ENCODE measurements at places on chromosomes 5 and 9.

GRCh38 chr9:98097836-98098235 lies 21.2 kb downstream of the TRIM14 start:
- no peak for DNase-seq

- no peak for DNase-seq
These were observed 167.5 kb downstream of the SAXO1 start for GRCh38 chr9:18865542-18865941.

DNA sequence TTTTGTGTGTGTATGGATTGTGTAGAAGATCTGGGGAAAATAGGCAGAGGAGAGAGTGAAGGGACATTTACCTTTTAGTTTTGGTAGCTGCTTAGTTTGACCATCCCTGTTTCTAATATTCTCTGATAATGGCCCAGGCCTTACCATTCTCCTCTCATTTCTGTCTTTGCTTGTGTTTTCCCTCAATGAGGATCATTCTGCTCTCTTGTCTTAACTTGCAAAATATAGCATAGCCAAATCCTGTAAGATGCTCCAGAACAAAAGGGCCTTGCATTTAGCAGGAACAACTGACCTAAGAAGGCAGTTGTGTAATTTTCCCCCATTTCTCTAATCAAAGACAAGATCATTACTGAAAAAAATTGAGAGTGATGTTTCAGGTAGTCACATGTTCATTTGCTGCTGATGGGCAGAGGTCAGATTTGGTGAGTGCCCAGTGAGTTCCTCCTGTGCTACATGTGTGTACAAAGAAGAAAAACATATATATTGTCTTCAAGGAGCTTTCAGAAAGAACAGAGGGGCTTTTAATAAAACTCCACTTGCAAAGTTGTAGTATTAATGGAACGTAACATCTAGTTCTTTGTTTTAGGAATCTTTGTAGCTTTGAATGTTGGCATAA lies 139.5 kb downstream of the KDM4C start:
- DNase-seq = no peak

DNA sequence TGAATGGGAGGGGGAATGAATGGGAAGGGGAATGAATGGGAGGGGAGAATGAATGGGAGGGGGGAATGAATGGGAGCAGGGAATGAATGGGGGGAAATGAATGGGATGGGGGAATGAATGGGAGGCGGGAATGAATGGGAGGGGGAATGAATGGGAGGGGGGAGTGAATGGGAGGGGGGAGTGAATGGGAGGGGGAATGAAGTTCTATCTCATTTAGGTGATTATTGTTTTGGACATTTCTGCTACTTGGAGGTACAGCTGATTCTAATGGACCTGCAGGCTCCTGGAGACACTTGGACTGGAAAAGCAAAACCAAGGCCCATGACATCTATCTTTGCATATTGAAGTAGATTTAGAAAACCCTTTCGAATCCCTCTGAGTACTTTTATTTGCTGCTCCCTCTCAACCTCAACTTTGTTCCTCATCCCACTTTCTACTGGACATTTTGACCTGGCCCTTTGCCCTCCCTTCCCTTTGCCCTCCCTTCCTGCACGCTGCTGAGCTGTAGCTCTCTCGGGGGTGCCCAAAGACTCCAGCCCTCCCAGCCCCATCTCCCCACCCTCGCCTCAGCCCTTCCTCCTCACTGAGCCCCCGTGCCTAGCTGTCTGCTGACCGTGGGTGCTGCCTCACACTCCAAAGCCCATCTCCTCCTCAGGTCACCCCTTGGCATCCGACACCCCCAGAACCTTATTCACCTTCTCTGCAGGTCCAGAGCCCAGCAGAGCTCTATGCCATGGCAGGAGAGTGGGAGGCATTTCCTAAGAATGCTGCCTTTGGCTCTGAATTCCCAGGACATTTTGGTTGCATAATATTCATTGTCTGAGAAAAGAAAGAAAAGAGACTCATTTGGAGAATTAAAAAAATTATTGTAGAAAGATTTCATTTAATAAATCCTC lies 19.9 kb upstream of the LPCAT1 start:
- no peak for DNase-seq

GRCh38 chr5:134540747-134541733 lies 15.6 kb downstream of the JADE2 start:
- no peak for DNase-seq

GRCh38 chr9:109447329-109448076 lies 50.6 kb downstream of the PTPN3 start:
- DNase-seq = no peak

DNA sequence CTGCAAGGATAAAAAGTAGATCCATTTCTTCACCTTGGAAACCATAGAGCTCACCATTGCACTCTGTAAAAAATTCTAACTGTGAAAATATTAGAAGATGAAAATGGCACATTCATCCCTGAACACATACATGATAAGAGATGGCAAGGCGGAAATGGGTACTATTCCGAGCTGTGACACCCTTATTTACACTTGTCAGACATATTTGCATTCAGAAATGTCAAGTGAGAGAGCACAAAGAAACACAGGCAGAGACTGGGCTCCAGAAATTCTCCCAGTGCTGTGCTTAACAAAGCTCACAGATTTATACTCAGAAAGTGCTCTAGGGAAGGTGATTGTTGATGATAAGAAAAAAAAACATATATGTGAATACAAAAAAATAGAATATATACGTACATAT lies 170.3 kb upstream of the PUM3 start:
- DNase-seq = no peak

DNA sequence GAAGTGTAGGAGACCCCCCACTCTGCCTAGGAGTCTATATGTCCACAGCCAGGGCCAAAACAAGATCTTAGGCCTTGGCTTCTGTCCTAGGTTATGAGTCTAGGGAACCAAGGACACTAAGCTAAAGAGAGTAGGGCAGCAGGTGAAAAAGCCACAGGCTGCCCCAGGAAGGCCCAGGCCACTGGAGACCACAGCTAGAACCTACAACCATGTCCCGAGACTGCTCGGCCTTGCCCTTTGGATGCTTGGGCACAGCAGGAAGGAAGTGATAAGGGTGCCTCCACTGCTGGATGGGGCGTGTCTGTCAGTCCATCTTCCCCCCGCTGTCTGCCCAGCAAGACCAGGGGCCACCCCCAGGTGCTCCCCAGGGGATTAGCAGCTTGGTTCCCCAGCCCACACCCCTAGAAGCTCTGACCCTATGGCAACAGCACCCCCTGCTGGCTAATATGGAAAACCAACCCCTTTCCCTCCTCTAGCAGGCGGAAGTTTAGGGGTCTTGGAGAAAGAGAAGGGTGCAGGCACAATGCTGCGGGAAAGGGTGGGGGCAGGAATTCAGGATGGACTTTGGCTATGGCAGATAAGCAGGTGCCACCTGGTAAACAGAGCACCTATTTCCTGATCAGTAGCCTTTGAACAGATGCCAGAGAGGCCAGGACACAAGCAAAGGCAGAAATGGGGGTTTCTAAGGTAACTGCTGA lies 10.5 kb upstream of the IRF1 start:
- peak; percentile 58 for DNase-seq

- no peak for DNase-seq
These were observed 28.7 kb downstream of the INIP start for GRCh38 chr9:112689161-112689740.

DNA sequence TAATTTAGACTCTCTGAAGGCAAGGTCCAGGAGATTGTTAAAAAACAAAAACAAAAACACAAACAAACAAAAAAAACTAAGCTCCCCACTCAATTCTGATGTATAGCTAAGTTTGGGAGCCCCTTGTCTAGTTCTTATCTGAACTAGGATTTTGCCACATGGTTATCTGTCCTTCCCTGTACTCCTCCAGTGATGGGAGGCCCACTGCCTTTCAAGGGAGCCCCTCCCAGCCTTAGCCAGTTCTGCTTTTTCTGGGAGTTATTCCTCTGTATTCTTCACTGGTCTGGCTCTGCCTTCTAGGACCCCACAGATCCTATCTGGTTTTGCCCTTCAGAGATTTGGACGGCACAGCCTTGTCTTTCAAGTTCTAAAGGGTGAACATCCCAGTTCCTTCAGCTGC lies 2.1 kb upstream of the ALDH1B1 start:
- DNase-seq = no peak

All from NCI-H1436 (cell line).